ENCODE measurements at places on chromosomes 13 and 19. TPM values are rescaled to one million over a fixed set of nuclear protein-coding genes. Genes with fewer than 3 reads are reported as not detected.

SHISA7 gene
- total RNA-seq = not detected

CTXN1 gene
- not detected for total RNA-seq

HCN2 gene
- total RNA-seq = not detected

CCDC169 gene
- not detected for total RNA-seq

DNA sequence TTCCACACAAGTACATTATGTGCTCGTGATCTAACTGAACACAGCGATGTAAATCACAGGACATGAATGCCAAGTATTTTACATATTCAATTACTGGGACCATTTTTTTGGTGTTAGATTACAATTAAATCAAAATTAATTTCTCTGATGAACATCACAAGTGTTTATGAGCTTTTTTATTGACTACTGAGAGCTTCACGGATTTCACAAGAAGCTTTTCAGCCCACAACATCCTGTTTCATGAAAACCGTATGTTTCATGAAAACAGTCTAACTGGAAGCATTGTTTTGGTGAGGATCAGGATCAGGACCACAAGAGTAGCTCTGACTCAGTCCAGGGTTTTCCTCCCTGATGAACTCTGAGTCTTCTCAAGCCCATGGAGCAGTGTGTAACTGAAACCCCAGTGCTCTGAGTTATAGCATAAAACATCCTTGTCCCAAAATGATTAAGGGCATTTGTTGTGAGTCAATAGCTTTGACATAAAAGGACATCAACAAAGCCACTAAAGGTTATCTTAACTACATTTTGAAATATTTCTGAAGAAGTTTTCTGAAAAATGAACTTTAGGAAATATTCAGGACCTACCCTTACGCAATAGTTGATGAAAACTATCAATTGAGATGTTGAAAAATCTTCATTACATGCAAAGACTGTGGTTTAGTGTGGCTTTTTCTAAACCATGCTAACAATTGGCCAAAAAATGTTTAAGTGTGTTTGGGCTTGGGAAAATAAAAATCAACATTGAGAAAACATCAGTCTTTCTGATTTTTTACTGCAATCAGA is 49.3 kb downstream of the UFM1 start:
- DNase-seq = no peak

DNA sequence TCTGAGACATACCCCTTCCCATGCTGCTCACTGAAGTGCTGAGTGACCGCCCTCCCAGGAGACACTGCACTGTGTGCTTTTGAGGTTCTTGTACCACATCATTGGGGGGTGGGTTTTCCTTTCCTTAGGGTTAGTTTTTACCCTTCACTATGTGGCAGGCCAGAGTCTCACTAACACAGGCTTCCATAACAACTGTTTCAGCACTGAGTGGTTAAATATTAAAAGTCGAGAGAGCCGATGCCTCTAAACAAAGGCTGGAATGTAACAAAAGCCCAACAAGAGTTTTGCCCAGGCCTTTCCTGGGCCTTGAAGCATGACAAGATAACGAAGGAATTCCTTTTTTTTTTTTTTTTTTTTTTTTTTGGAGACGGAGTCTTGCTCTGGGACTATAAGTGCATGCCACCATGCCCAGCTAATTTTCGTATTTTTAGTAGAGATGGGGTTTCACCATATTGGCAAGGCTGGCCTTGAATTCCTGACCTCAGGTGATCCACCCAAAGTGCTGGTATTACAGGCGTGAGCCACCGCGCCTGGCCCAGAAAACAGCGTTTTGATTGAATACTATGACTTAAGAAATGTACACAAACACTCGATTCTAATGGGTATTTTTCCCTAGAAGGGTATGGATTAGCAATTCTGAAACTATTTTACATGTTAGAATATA is 46.5 kb downstream of the ZNF823 start:
- DNase-seq = no peak

DNA sequence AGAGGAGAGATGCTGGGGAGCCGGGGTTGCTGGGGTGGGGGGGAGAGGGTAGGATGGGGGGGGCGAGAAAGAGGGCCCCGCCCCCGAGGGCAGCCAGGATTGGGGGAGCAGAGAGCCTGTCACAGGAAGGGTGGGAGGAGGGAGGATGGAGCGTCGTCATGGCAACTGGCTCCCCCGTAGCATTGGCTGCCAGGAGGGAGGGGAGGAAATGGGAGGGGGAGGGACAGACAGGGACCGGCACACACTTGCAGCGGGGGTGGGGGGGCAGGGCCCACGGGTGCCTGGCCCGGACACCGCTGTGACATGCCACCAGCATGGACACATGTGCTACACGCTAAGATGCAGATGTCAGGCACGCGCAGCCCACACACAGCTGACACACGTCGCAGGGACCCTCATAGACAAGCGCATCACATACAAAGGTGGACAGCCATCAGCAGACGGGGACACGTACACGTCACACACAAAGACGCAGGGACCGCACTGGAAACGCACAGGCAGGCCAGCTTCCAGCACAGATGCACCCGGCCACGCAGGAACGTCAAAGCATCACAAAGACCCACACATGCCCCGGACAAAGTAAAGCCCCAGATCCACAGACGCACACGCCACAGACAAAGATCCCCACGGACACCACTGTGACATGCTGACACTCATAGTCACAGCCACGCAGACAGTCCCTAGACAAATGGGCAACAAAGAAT is at the start of gene LMTK3:
TSS of gene LMTK3 (minus strand) at position 36 of the 704 bp plus-strand sequence. CDS start 259 bp downstream, outside the sequence.
- no peak for DNase-seq

DNA sequence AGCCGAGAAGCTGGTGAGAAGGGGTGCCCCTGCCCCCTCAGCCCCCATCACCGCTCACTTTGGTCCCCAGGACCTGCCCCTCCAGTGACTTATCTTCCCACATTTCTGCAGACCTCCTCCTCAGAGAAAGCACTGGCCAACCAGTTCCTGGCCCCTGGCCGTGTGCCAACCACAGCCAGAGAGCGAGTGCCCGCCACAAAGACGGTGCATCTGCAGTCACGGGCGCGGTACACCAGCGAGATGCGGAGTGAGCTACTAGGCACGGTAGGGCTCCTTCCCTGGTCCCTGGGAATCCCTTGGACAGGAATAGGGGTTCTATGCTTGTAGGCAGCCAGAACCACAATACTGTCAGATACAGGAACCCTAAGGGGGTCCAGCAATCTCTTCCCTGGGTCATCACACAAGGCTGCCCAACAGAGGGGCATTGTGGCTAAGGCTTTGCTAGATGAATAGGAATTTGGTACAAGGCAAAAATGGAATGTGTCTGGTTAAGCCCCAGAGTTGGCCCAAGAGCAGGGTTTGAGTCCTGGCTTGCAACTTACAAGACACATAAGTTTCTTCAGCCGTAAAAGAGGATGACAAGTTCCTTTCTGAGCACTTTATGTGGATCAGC is 1.0 kb downstream of the USE1 start:
- DNase-seq = no peak

GRCh38 chr13:76635232-76636230 is 250.7 kb downstream of the KCTD12 start:
- DNase-seq = no peak

GRCh38 chr13:41006978-41007743 is 12.0 kb downstream of the ELF1 start:
- DNase-seq = no peak

GRCh38 chr19:17214508-17215126 is 540 bp upstream of the USE1 start:
- DNase-seq = no peak

DNA sequence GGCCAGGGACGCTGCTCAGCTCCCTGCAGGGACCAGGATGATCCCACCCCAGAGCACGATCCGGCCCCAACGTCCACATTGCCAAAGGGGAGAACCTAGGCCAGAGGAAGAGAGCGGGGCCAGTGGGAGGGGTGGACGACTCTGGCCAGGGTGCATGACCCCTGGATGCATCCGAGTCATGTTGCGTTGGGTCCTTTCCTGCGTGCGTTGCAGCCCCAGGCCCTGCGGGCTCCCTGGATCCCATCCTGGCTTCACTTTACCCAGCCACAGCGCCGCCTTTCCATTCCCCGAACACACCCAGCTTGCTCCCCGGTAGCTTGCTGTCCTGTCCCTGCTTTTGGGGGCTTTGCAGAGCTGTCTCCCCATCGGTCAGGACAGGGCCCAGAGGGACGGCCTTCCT is 10.5 kb downstream of the PLIN4 start:
- no peak for DNase-seq

DNA sequence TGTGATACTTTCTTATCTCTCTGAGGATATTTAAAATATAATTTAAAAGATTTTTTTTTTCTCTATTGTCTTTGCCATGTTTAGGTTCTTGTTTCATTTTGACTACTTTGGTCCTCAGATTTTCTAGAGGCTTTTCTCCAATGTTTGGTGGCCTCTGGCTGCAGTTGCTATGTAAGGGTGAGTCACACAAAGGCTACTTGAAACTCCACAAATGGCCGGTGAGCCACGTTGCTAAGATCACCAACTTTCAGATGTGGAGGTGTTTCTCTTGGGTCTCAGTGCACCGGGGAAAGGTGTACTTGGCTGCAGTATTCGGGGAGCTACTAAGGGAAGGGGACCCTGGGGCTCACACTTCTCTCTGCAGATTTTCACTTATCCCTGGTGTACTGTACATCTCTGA is 248.1 kb downstream of the HS6ST3 start:
- no peak for DNase-seq

DNA sequence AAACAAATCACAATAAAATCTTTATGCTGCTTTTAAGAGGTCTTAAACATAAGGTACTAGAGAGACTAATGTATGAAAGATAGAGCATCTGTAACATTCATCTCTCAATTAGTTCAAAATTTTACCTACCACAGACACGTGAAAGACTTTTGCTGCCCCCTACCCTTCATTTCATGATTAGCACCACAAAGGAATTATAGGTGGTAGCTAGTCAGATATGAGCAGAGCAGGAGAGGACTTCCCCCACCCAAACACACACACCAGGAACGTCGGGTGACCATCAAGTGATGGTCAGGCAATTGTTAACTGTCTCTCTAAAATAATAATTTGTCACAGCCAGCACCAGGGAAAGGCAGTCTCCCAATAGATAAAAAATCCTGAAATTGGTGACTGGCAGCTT is 1531.7 kb upstream of the SPRY2 start:
- no peak for DNase-seq
